H1 (cell line): ENCODE measurements at places on chromosomes 3 and 15. TPM values are rescaled to one million over a fixed set of nuclear protein-coding genes. Genes with fewer than 3 reads are reported as not detected.

PTH1R gene
- 0.21 and 1.5 TPM in 2 replicates for total RNA-seq

GRK7 gene
- total RNA-seq = not detected in 2 replicates

AGBL1 gene
- not detected in 2 replicates for total RNA-seq

ITIH3 gene
- total RNA-seq = not detected in 2 replicates

LRRC34 gene
- 3.3 and 4.6 TPM in 2 replicates for total RNA-seq

LRRC2 gene
- 6.4 and 7.3 TPM in 2 replicates for total RNA-seq
